ENCODE measurements at places on chromosomes 16 and 17.

- no peak for DNase-seq
Observed at GRCh38 chr16:58345574-58346354, 46.5 kb upstream of the GINS3 start.

- DNase-seq: no peak
Observed at GRCh38 chr16:56852968-56853367, 12.0 kb upstream of the SLC12A3 start.

- no peak for DNase-seq
Observed at GRCh38 chr17:81717766-81718089, 5.6 kb downstream of the SLC25A10 start.

DNA sequence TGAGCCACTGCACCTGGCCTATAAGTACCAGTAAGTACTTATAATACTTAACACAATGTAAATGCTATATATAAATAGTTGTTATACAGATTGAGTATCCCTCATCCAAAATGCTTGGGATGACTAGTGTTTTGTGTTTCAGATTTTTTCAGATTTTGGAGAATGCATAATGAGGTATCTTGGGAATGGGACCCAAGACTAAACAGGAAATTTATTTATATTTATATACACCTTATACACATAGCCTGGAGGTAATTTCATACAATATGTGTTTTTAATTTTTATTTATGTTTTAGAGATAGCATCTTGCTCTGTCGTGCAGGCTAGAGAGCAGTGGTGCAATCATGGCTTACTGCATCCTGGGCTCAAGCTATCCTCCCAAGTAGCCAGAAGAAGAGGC lies 9.8 kb upstream of the GCSH start:
- DNase-seq: no peak

DNA sequence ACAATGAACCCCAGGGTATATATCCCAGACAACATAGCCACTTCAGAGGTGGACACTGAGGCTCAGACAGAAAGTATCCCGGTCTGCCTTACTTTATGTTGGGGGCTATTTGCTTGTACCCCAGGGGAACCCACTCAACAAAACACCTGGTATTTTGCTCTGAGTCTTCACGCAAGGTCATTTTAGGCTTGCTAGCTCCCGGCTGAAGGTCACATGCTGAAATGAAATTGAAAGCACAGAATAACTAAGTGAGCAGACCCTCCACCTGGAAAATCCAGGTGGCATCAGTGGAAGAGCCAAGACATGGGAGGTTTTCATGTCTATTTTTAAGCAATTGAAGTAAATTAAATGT lies 4.1 kb upstream of the KDM8 start:
- no peak for DNase-seq

DNA sequence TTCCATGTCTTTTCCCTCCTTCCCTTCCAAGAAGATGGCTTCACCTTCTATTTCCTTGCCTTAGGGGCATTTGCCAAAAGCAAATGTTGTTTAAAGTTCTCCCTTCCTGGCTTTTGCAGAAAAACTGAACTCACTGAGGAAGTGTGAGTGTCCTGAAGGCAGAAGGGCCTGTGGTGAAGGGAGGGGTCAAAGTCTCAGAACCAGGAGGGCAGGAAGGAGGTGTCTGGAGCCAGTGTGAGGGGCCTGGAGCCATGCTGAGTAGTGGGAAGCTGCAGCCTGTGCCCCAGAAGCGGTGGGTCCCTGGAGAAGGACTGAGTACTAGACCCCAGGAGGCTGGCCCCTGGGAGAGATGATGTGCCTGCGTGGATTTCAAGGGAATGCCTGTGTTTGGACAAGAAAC lies 23.8 kb upstream of the SUPT4H1 start:
- DNase-seq: no peak

GRCh38 chr17:55567240-55568214 lies 56.3 kb upstream of the SMIM36 start:
- no peak for DNase-seq

DNA sequence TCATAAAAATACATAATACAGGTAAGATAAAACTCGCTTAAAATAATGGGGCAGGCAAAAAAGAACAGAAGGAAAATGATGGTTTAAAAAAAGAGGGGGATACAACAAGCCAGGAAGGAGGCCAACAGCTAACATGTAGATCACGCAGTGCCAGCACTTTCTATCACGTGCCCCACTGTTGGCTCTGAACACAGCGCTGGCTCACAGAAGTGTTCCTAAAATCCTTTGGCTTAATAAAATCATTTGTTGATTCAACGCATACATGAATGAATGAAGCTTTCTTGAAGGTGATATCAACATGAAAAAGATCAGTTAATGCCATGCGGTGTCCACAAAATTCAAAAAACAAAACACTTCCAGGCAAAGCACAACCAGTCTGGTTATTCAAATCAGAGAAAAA lies 8.5 kb downstream of the ITGAE start:
- DNase-seq: no peak

DNA sequence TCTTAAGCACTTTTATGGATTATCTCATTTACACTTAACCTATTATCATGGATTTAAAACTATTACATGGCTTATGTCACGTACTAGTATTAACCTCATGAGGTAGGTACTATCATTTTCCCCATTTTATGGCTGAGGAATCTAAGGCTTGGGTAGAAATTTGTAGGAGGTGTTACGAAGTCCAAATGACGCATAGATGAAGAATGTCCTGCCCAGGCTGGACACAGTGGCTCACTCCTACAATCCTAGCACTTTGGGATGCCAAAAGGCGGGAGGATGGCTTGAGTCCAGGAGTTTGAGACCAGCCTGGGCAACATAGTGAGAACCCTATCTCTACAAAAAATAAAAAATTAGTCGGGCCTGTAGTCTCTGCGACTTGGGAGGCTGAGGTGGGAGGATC lies 4.8 kb upstream of the C1QL1 start:
- no peak for DNase-seq

- no peak for DNase-seq
Observed at GRCh38 chr16:71885261-71885650, 1.3 kb upstream of the ZNF821 start.

- DNase-seq: no peak
Observed at GRCh38 chr17:46962374-46962790, 16.7 kb downstream of the RPRML start.

GRCh38 chr16:14491861-14492529 lies 138.1 kb downstream of the PARN start:
- DNase-seq: no peak

GRCh38 chr17:16924696-16925440 lies 47.0 kb downstream of the TNFRSF13B start:
- no peak for DNase-seq

DNA sequence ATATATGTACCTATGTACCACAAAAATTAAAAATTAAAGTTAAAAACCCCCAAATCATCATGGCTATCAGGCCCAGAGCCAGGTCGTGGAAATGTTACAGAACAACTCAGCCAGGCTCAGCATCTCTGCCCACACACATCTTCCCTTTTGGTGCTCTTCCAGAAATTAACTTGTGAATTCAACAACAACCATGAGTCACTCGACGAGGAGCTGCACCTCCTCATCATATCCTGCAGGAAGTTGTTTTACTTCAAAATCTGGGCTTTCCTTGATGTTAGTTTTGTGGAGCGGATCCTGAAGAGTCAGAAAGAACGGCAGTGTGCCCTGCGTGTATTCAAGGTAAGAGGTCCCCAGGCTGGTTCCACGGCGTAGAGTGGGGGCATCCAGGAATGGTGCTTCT lies 10.6 kb downstream of the FBXO39 start:
- no peak for DNase-seq

DNA sequence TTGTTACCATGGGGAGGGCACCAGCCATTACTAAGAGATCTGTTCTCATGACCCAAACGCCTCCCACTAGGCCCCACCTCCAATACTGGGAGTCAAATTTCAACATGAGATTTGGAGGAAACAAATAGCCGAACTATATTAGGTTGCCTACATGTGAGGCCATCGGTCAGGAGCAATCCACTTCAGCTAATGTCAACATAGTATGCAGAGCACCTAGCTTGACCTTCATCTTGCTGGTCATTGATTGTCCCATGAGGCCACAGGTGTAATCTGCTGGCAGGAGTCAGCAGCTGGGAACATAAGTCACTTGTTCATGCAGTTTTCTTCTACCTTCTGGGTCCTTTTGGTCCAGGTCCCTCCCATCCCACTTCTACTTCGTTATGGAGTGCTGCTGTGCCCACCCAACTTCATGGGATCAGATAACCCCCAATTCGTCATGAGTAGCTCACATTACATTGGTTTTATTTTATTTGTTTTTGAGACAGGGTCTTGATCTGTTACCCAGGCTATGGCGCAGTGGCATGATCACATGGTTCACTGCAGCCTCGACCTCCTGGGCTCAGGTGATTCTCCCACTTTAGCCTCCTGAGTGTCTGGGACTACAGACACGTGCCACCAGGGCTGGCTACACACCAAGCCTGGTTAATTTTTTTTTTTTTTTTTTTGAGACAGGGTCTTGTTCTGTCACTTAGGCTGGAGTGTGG lies 5.9 kb upstream of the KPNA2 start:
- no peak for DNase-seq

DNA sequence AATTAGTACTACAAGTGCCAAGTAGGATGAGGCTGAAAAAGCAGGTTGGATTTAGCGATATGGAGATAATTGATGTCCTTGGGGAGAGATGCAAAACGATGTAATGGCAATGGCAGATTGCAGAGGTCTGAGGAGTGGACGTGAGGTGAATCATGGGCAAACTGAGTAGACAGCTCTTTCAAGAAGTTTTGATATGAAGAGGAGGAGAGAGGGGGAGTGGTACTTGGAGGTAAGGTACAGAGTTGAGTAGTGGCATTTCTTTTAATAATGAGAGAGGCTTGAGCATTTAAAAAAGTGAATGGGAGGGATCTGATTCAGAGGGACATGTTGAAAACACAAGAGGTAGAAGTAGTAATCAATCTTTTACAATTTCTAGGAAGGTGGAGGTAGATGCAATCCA lies 17.7 kb upstream of the VPS4A start:
- no peak for DNase-seq

GRCh38 chr16:35737076-35737475 lies 2277.7 kb downstream of the TP53TG3F start:
- DNase-seq: no peak

- DNase-seq: no peak
Observed at GRCh38 chr17:31073411-31073810, 21.4 kb upstream of the NF1 start.

DNA sequence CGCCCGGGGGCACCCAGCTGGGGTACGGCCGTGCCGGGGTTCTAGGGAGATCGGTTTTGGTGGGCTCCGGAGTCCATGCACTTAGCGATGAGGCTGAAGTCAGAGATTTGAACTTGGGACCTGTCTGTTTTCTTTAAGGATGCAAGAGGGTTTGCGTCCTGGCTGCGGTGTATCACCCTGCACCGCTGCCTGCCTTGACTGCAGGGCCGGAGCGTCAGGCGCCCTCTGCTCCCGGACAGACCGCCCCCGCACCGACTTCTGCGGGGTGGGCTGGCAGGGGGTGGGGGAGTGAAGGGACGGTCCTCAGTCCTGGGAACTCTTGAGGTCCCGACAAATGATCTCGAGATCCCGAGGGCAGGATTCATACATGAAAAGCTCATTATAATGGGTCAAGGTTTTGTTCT lies 701 bp downstream of the PDP2 start:
- DNase-seq: no peak

GRCh38 chr16:57245472-57246113 lies 534 bp downstream of the ARL2BP start:
- DNase-seq: no peak

- DNase-seq: no peak
Observed at GRCh38 chr16:27531826-27532800, 17.6 kb downstream of the GTF3C1 start.

- DNase-seq: no peak
Observed at GRCh38 chr16:26447570-26447969, 619.2 kb upstream of the C16orf82 start.

DNA sequence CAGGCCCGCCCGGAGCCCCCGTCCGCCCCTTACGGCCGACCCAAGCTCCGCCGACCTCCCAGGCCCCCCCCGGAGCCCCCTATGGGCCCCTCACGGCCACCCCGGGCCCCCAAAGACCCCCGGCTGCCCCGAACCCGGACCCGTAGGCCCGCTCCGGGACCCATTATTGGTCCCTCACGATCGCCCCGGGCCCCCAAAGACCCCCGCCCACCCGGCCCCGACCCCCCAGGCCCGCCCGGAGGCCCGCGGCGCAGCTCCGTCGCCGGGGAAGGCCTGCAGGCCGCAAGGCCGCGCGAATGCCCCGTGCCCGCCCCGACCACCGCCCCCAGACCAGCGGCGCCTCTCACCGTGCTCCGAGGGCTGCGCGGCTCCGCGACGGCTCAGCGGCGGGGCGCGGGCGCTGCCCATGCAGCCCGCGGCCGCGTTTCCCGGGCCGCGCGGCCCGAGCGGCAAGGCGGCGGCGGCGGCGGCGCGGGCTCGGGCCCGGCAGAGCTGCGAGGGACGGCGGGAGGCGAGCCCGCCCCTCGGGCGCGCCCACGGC lies 393 bp downstream of the ANKRD11 start:
- no peak for DNase-seq

DNA sequence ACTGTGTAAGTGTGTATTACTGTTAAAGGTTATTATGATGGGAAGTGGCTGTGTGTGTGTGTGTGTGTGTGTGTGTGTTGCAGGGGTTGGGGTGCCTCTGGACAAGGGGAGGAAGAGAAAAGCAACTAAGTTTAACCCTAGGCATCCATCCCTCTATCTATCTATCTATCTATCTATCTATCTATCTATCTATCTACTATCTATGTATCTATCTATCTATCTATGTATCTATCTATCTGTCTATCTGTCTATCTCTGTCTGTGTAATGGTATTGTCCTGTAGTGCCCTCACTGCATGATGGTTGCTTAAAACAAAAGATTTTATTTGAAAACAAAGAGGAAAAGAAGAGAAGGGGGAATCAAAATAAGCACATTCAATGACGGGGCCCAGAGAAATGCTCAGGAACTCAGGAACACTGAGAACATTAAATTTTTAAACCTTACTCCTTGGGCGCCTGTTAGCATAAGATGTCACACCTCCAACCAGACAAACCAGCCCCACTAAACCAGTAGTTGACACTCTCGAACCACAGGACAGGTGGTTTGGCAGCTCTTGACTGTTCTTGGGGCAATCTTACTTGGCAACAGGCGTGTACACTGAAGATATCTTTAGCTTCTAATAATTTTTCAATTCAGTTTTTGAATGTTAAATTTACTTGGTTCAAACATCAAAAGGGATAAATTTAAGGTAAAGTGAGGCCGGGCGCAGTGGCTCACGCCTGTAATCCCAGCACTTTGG lies 5.1 kb upstream of the RPL26 start:
- DNase-seq: no peak

GRCh38 chr17:33750943-33751701 lies 458.0 kb upstream of the ASIC2 start:
- peak; percentile 35 for DNase-seq

GRCh38 chr17:12605222-12605621 lies 60.5 kb upstream of the MYOCD start:
- DNase-seq: no peak

GRCh38 chr16:22989598-22989997 lies 159.7 kb downstream of the USP31 start:
- no peak for DNase-seq

GRCh38 chr16:75483222-75483621 lies 12.0 kb downstream of the CHST6 start:
- no peak for DNase-seq
